Adrenal gland (tissue), 19 donors: ENCODE measurements at places on chromosomes 11 and 22.

GRCh38 chr11:101010899-101011298, 118.7 kb downstream of the PGR start:
- no peak for DNase-seq

GRCh38 chr11:110972640-110973039, 260.4 kb upstream of the ARHGAP20 start:
- peak; percentile 71 for DNase-seq

DNA sequence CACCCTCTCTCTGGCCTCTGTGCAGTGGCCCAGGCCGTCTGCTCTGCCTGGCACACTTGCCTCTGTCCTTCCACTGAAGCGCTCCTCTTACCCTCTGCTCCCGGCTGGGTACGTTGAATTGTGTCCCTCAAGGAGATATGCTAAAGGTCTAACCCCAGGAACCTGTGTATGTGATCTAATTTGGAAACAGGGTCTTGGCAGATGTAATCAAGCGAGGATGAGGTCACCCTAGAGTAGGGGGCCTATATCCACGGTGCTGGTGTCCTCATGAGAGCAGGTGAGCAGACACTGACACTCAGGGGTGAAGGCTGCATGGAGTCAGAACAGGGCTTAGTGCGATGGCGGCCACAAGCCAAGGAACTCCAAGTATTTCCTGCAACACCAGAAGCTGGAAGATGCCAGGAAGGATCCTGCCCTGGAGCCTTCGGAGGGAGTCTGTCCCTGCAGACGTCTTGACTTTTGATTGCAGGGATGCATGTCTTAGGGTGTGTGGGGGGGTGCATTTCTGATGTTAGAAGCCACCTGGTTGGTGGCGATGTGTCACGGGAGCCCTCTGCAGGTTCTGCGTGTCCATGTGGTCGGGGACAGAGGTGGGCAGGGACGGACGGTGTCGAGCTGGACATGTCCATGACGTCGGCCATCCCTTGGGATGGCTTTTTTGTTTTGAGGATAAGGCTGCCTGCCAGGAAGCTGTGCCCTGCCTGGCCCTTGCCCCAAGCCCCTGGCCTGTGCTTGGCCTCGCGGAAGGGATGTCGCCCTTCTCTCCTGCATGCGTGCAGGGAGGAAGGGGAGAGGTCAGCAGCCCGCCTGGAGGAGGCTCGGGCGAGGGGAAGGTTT, 68.6 kb downstream of the LRP5 start:
- no peak for DNase-seq

- no peak for DNase-seq
Measured at GRCh38 chr11:113398669-113399430, 11.3 kb downstream of the ANKK1 start.

DNA sequence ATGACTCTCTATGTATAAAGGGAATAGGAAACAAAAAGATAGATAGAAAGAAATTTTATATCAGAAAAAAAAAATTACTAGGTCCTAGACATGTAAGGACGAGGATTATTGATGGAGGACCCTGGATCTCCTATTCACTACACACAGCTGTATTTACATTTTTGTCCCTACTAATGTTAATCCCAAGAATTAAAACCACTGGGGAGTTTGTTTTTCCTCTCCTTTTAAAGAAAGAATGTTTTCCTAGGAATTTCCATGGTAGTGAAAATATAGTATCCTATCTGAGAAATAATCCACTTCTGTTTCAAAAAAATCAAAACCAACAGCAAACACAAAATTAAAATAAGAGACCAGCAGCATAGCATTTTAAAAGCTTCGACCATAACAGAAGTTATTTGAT, 41.1 kb downstream of the PDGFD start:
- no peak for DNase-seq

DNA sequence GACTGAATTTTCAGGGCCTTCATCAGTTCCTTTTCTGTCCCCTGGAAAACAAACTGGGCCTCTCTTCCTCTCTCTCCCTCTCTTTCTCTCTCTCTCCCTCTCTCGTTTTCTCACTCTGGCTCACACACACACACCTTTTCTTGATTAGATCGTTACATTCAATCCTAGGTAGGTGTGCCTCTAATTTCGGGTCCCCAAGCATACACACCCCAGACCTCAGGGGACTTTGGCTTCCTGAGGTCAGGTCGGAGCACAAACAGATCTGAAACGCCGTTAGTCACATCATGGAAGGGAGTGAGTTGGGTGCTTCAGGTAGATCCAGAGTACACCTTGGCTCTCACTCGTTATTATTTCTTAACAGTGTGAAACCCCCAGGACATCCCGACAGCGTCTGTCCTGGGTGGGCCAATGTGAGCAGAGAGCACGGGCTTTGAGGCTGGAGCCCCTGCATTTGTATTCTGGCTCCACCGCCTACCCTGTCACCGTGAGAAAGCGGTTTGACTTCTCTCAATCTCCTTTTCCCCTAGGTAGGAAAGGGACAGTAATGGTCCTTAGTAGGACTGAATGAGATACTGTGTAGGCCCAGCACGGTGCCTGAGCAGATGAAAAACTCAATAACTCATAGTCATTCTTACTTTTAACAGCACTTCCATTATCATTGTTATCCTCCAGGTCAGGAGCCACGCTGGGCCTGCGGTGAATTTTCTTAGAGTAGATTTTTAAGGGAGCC, 37.3 kb upstream of the POU2AF1 start:
- DNase-seq: no peak

- DNase-seq: no peak
Measured at GRCh38 chr22:36052505-36052941, 23.9 kb upstream of the RBFOX2 start.

DNA sequence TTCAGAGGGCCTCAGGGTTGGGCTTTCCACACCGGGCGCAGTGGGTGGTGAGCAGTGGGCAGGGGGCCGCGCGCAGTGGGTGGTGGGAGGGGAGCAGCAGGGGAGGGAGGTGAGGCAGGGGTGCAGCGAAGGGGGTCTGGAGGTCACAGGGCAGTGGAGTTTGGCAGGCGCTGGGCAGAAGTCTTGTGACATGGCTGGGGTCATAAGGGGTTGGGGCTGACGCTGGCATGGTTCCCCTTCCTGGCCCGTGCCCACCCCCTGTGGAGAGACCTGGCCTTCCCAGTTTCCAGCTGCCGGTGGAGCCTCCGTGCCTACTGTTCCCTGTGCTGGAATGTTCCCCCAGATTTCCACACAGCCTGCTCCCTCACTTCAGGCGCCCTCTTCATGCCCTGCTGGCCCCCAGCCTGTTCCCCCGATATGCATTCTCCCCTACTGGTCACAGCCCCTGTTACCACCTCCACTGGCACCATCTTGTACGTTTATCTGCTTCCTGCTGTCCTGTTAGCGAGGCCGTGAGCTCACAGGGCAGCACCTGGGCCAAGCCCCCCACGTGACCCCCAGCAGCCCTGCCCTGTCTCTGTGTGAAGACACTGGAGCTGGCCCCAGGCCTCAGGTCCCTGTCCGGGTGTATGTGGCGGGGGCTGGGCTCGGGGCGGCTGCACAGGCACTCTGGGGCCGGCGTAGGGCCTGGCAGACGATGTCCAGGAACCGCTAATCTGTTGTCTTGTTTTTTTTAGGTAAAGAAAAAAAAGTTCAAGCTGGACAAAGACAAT, 111.6 kb downstream of the KCNQ1OT1 start:
- peak; percentile 45 for DNase-seq

GRCh38 chr11:134987223-134987768, 575.3 kb upstream of the B3GAT1 start:
- no peak for DNase-seq

- DNase-seq: no peak
Measured at GRCh38 chr11:4388221-4388620, 5.3 kb downstream of the TRIM21 start.

GRCh38 chr11:35121326-35121865, 17.6 kb upstream of the CD44 start:
- DNase-seq: no peak

GRCh38 chr11:117315285-117316196, 515 bp downstream of the BACE1 start:
- no peak for DNase-seq

GRCh38 chr11:17014321-17014832, at the start of gene PLEKHA7:
PLEKHA7 (minus strand) TSS chr11:17014414; CDS start chr11:17014401, 13 bp downstream.
- DNase-seq: no peak

DNA sequence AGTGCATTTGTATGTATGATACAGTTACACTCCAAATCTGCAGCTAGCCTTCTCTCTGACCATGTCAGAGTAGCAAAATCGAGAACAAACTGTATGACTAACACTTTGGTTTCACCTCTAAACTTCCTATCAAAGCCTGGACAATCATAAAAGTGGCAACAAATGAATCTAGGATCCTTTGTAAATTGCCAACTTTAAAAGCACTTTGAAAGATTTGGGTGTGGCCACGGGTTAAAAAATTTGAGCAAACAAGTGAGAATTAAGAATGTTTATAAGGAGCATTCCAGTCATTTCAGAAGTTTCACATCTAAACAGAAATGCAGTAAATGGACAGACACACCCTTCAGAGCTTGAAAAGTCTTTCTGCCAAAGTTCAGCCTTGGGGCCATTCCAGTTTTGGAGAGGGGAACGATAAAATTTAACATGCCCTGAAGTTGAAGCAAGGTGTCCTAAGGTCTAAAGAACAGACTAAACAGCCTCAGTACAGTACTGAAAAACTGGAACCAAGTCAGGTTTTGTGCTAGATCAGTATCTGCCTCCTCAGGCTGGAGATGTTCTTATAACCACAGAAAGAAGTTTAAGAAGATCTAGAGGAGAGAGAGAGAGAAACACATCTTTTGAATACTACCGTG, 181.9 kb upstream of the BDNF start:
- no peak for DNase-seq

GRCh38 chr11:121749691-121750090, 296.9 kb upstream of the SORL1-AS1 start:
- DNase-seq: no peak

DNA sequence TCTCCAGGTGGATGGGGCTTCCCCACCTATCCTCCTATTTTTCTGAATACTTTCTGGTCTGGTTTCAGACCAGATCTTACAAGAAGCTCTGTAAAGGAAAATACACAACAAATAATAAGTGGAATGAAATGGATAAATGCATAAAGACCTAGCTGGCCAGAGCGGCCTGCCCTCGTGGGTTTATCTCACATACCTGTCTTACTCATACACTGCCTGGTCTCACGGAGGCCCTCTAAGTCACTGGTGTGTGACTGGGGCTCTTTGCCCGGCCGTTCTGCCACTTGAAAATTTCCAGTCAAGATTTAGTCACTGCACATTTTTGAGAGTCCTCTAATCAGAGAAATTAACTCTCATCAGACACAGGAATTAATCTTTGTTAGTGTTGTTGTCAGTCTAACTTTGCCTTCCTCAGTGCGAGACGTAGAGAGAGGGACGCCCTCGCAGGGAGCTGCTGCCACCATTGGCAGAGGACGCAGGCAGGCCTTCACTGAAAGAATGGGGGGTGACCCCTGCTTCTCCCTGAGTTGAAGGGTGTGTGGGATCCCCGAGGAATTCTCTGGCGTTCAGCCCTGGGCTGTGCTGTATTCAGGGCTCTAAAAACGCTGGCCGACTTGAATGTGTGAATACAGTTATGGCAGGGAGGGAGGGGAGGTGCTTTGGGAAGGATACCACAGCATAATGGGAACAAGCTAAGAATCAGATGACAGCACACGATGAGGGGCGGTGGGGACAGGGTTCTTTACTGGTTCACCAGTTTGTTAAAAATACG, 46.3 kb upstream of the CADM1 start:
- no peak for DNase-seq

DNA sequence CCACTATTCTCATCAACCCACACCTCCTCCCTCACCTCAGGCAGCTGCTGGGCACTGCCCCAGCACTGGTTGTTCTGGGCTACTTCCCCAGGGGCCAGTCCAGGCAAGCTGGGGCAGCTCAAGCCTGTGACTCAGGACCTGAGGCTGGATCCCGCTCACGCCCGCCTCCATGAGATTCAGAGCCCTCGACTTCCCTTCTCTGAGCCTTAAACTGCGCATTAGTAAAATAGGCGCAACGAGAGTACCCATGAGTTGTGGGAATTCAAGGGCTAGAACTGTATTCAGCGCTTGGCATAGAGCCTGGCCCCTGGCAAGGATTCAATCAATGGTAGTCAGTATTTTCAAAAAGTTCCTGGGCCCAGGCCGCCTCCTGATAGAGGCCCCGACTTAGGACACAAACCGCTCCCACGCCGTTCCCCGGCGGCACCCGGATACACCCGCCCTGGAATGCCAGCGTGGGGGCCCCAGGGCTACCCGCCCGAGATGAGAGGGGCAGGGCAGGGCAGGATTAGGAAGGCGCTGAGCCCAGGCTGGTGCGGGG, 723 bp upstream of the CD82 start:
- peak; percentile 89 for DNase-seq

DNA sequence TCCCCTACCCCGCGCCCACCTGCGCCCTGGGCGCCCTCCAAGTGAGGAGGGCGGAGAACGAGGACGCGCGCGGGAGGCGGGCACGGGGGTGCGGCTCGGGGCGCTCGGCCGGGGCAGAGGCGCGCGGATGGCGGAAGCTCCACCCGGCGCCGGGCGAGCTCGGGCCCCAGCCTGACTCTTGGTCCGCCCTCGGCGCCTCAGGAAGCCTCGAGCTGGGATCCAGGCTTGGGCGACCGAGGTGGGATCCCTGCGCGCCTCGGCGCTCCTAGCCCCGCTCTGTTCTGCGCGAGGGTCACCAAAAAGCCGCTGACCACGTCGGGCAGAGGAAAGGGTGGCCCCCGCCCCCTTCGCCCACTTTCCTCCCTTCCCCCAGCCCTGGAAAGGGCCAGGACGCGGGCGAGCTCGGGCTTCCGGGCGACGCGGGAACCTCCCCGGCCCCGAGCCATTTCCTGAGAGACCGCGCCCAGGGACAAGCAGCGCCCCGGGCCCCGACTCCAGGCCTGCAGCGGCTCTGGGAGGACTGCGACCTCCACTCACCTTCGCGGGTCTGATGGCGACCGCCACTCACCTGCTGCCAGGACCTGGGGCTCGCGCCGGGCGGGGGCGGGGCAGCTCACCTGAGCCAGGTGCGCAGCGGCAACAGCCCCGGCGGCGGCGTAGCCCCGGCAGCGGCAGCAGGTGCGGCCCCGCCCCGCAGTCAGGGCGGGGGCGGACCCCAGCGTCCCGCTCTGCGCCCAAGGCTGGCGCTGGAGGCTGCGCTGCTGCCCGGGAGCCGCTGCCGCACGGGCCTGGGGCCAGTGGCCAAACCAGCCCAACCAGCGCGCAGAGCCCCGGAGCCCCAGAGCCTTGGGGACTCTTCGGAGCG, 2.2 kb upstream of the SIGIRR start:
- no peak for DNase-seq

- no peak for DNase-seq
Measured at GRCh38 chr11:113534625-113535024, 59.4 kb upstream of the DRD2 start.

DNA sequence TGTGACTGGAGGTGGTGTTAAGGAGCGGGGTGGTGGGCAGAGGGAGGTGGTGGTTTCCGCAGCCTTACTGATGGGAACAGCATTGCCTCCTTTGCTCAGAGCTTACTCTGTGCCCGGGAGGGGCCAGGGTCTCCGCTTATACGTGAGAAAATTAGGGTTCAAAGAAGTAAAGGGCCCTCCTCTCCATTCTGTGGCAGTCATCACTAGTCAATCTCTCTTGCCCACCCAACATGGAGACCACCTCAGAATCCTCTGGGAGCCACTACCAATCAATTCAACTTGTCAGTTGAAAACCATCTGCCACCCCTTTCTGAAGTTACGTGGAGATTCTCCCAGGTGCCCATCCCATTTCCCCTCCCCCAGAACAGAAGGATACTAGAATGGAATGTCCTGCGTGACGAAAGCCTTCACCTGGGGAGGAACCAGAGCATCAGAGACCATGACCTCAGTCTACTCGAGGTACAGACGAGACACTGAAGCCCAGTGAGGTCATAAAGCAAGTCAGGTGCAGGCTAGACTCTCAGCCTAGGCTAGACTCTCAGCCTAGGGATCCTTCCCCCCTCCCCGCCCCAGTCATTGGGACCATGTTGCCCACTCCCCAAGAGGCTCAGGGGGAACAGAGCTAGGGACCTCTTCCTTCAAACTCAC, 2.0 kb downstream of the SELENOM start:
- no peak for DNase-seq
